ENCODE measurements at places on chromosomes 12 and 14.

DNA sequence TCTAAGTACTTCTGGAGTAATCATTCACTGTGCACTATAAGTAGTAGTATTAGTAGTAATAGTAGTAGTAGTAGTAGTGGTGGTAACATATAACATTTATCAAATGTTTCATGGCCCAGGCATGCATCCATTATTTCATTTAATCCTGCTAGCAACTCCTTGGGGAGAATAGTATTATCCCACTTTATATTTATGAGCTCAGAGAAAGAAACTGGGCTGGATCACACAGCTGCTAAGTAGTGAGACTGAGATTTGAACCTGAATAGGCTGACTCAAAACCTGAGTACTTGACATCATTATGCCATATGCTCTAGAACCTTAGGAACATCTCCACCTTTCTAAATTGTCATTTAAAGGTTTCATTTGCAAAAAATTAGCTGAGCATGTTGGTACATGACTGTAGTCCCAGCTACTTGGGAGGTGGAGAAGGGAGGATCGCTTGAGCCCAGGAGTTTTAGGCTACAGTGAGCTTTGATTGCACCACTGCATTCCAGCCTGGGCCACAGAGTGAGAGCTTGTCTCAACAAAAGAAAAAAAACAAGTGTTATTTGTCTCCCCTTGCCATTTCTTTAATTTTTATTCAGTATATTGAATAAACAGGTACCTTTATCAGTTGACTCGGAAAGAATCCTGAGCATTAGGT, 11.4 kb upstream of the NID2 start:
- no peak for DNase-seq

DNA sequence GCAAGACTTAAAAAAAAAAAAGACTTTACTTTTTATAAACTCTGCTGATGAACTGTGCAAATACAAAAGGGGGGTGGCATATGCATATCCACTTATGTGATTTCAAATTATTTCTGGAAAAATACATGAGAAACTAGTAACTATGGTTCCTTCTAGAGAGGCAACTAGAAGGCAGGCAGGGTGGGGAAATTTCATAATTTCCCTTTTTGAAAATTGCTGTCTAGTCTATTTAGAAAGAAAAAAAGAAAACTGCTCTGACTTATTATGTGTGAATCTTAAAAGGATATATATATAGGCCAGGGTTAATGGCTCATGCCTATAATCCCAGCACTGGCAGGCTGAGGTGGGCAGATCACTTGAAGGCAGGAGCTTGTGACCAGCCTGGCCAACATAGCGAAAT, 42.3 kb downstream of the ANAPC7 start:
- DNase-seq = no peak

DNA sequence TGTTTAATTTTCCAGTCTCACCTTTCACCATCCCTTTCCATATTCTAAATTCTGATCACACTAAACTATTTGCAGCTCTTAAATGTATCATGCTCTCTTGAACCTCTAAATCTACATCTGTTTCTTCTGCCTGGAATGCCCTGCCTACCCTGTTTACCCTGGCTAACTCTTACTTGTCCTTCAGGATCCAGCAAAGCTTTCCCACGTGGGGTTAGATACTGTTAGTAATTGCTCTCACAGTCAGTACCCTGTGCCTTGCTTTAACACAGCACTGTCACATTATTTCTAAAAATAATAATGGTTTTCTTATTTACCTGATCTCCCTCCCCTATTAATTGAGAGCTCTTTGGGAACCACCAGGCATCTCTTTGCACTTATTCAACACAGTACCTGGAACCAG, 333.0 kb downstream of the CEP128 start:
- DNase-seq = no peak

- DNase-seq = no peak
These were observed 89.8 kb downstream of the PDZRN4 start for GRCh38 chr12:41277946-41278267.

DNA sequence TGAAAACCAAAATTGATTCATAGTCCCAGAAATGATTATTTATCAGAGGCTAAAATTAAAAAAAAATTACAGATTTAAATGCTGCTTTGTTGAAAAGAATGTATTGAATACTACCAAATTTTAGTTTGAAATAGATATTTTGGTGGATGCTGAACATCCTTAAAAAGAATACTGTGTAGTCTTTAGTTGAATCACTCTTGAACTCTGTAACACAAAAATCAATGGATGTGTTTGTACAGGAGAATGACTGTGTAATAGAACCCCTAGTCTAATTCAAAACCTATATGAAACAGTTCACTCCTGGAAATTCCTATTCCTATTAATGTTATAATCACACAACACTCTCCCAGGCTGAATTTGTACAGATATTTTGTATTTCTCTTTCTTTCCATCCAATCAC, 1.5 kb upstream of the TSPAN8 start:
- no peak for DNase-seq

DNA sequence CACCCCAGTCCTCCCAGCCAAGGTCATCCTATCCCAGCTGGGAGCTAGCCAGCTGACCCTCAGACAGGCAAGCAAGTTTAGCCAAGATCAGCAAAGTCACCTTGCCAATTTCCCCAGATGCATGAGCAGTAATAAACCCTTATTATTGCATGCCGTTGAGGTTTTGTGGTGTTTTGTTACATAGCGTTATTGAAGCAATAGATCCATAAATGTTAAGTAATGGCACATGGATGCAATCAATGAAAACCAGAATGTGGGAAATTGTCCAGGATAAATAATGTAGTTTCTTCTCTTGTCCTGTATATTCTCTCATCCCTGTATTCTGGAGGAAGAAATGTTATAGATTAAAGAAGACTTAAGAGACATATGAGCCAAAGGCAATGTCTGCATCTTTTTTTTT, 18.0 kb upstream of the TMEM260 start:
- DNase-seq = no peak

DNA sequence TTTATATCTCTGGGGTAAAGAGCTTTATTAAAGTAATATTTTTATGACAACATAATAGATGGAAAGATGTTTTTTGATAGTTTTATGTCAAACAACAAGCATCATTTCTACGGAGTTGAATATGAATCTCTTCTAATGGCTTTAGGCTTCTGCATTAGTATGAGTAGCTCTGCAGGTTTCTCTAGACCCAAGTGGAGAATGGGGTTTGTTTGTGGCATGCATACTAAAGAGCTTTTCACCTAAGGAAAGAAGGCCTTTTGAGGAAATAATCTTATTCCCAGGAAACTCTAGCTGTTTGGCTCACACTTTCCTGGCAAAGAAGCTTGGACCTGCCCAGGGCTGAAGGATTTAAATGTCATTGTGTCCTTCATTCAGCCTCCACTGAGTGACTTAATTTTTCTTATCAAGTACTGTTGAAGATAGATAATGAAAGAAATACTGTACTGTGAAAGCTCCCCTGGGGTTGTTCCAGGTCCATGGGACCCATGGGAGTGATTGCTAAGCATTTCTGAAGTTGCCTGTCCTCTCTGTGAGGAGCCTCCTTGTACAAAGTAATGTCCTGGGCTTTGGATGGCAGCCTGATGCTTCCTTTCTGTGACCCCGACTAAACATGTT, 469.3 kb downstream of the LRIG3 start:
- DNase-seq = no peak

- DNase-seq = no peak
These were observed 262.7 kb downstream of the ATP23 start for GRCh38 chr12:58204071-58204470.

DNA sequence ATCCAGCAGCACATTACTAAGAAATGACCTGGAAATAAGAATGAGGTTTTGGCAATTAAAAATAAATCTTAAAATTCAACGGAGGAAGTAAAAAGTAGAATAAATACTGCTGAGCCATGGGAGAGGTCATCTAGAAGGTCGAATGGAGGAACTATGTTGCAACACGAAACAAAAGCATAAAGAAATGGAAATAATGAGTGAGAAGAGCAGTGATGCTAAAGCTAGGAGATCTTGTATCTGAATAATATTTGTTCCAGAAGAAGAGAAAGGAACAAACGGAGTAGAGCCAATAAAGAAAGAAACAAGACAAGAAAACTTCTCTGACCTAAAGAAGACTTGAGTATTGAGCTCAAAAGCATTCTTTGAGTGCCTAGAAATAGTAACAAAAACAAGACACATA, 6.6 kb upstream of the KRT7 start:
- no peak for DNase-seq

- DNase-seq = no peak
These were observed 246.2 kb downstream of the MSRB3 start for GRCh38 chr12:65524666-65525065.

- DNase-seq = peak; percentile 13
These were observed 61.9 kb upstream of the MAX start for GRCh38 chr14:65164068-65164824.

DNA sequence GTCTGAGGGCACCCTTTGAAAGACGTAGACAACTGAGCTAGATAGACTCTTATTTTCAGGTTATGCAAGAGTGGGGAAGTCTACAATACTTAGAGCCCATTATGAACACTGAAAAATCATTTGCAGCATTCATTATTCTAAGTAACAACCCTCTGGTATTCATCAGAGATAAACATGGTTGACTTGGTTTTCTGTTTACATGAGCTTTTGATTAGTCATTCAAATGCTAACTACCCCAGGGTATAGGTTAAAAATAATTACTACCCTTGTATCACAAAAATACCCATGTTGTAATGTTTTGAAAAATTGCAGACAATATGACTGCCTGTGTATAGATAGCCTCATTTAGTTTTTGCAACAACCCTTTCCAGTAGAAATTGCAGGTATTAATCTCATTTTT, 78.5 kb downstream of the PPFIBP1 start:
- DNase-seq = no peak

- no peak for DNase-seq
These were observed 332.6 kb downstream of the NOVA1 start for GRCh38 chr14:26265170-26265685.

DNA sequence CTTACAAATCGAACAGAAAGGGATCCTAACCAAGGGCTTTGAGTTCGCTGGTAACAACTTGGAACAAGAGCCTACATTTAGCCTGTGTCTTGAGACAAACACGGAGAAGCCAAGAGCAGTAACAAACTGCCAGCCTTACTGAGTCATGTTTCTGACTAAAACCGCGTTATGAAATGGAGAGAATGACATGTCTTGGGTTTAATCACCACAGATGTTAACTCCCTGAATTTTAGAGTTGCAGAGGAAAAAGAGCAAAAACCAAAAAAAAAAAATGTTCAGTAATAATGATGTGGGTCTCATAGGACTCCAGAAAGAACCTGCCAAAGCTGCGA, 1.0 kb downstream of the BLTP3B start:
- no peak for DNase-seq

DNA sequence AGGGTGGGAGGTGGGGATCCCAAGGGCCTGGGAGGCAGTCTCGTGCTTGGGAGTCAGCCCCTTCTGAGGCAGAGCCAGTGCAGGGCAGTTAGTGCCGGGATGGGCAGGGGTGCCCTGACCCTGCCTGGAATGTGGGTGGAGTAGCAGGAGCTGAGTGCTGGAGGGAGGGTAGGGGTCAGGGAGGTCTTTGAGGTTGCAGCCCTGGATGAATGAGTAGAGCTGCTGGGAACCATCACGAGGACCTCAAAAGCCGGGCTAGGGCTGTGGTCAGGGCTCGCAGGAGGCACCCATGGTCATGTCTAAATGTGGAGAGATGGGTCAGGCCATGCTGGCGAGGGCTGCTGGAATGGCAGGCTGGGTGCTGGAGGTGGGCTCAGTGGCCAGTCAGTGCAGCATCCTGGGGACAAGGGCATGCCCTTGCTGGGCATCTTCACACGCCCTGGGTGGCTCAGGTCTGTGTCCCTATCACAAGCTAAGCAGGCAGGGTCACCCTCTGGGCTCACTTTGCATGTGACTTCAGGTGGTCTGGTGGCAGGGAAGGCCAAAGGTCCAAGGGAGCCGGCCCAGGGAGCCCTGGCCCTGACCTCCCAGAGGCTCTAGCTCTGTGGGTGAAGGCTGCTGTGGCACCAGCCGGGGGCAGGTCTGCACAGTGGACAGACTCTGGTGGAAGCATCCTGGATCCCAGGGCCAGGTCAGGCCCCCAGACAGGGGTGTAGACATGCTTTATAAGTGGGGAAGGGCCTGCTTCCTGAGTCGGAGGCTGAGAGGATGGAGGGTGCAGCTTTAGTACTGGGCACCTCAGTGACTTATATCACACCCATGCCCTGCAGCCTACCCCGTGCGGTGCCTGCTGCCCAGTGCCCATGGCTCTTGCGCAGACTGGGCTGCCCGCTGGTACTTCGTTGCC, 24.5 kb downstream of the PAPLN start:
- no peak for DNase-seq

GRCh38 chr12:3152892-3153291, 75.7 kb downstream of the TSPAN9 start:
- no peak for DNase-seq

DNA sequence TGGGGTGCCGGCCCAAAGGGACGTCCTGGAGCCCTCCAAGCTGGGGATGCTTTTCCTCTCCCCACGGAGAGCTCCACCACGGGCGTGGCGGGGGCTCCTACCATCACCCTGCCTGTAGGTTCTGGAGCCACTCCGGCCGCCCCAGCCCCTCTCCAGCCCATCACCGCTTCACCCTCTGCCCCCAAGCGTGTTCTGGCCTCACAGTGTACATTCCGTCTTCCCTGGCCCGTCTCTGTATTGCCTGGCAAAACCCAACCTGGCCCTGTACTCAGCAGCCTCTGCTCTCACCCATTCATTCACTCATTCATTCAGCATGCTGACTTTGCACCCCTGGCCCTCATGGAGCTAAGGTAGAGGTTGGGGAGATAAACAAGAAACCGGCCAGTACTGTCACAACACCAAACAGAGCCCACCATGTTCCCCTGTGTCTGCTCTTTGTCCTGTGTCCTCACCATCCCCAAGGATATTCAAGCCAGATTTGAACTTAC, 20.3 kb downstream of the SLC25A29 start:
- DNase-seq = no peak

DNA sequence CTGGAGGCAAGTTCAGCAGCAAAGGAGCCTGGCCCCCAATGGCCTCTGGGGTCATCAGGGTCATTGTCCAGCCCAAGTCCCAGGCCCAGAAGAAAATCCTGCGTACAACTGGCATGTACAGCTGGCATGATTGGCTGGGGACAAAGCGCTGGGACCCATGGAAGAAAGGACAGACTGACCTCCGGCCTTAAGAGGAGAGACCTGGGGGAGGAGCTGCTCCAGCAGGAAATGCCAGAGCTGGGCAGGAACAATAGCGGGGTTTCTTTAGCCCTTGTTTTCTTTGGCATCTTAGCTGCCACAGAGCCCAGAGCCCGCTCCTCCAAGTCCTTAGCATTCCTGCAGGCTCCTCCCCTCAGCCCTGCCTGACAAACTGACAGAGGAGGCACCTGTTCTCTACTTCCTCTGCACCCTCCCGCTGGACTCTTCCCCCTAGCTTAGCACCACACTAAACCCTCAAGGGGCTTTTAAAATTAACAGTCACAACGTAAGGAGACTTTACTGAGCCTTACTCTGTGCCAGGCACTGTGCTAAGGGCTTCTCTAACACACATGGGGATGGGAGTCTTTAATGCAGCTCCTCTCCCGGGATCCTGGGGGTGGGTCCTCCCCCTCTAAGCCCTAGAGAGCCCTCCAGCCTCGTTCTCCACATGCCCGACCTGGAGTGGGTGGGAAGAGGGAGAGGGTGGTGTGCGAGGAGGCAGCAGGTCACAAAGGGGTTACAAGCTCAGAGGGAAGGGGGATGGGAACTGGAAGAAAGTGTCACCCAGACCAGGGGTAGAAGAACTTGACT, 1.8 kb upstream of the AQP5 start:
- DNase-seq = peak; percentile 15

- no peak for DNase-seq
These were observed 61.8 kb downstream of the LRRK2 start for GRCh38 chr12:40286583-40286982.

Data from right kidney (tissue), 9 donors.